Activated CD4-positive, CD25-positive, alpha-beta regulatory T cell treated with anti-CD3 and anti-CD28 coated beads, Interleukin-2, amount 50 U/mL, for 16 hours (primary cell): ENCODE measurements at places on chromosomes 7 and 10.

DNA sequence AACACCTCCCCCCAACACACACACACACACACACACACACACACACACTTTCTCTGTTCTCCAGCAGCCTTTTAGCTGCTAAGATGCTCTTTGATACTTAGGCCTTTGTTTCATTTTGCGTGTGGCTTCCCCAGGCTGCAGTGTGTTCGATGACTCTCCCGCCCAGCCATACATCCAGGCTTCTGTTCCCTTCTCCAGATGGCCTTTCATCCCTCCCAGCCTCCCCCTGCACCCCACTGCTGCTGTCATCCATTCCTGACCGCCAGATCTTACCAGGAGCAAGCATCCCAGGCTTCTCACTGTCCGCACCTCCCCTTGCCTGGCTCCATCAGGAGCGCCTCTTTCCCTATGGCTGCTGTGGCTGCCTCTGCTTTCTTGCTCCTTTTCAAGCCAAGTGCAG is 77.8 kb upstream of the PPIF start:
- DNase-seq, result no peak

GRCh38 chr7:3605222-3605621 is 304.2 kb downstream of the SDK1 start:
- DNase-seq, result no peak

DNA sequence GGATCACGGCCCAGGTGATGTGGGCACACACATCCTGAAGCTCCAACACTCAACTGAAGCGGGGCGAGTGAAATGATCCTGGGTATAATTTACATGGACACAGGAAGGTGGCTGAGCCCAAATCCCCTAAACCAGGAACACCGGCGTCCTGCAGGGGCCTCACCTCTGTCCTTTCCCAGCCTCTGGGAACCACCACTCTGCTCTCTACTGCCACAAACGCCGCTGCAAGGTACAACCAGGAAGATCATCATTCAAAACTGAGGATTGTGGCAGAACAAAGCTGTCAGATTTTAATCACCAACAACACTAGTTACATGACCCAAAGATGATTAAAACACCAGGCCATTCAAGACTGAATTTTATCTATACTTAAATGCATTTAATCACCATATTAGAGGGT is 104.0 kb downstream of the DIP2C start:
- no peak for DNase-seq

GRCh38 chr10:230758-231157 is 95.5 kb downstream of the ZMYND11 start:
- DNase-seq, result no peak

- DNase-seq, result no peak
Measured at GRCh38 chr7:4225881-4226523, 456.1 kb upstream of the FOXK1 start.

DNA sequence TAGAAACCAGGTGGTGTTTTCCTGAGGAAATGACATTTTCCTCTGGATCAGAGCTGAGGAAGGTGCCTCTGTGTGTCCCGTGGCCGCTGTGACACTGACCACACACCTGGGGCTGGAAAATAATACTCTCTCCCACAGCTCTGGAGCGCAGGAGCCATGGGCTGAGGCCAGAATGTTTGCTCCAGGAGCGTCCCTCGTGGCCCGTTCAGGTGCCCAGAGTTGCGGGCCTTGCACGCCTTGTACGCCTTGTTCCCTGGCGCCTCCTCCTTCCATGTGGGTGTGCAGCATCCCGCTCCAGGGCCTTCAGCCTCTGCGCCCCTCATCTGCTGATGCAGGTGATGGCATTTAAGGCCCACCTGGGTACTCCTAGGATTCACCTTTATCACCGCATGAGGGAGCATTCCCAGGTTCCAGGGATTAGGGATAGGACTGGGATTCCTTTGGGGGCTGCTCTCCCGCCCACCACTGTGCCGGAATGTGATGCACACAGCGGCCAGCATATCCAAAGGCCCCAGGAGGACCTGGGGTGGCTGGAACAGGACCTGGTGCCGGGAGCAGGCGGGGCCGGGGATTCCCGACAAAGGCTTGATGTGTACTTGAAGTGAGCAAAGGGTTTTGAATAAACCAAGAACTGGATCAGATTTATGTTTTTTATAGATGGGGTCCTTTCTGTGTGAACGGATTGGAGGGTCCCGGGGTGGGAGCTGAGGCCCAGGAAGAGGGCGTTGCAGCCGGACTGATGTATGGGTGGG is 44.0 kb downstream of the PITRM1 start:
- DNase-seq, result no peak

DNA sequence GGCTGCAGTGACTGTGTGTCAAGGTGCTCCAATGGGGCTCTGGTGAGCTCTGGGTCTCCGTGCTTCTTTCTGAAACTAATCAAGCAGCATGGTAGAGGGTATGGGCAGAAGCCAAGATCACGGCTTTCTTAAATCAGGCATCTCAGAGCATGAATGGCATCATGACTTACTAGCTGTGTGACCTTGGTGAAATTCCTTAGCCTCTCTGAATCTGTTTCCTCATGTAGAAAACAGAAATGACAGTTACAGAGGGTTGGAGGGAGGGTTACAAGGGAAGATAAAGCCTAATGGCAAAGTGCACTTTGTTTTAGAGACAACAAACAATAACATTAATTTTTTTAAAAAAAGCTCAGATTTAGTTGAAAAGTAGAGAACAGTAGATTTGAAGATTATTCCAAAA is 34.9 kb downstream of the FRMPD2 start:
- no peak for DNase-seq

DNA sequence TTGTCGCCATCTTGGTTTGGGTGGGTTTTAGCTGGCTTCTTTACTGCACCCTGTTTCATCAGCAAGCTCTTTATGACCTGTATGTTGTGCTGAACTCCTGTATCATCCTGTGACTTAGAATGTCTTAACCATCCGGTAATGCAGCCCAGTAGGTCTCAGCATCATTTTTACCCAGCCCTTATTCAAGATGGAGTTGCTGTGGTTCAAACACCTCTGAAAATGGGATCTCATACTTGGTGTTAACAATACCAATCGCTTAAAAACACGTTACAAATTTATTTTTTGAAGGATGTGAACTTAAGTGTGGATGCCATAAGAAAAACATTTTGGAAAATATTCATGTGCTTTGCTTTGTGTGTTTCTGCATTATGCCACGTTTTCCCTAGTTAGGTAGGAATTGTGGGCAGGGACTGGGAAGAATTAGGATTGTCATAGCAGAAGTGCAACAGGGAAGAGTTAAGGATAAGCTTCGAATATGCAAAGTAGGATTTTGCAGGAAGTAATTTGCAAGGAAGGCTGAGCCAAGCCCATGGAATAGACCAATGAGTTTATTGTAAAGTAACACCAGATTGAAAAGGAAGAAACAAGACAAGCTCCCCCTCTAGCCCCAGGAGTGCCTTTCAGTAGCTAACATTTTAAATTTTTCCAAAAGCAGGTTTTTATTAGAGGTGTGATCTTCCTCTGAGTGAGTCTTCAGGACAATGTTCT is 56.4 kb downstream of the PRR15 start:
- DNase-seq, result no peak

GRCh38 chr7:37128327-37129034 is 320.2 kb downstream of the ELMO1 start:
- DNase-seq, result no peak

- no peak for DNase-seq
Measured at GRCh38 chr7:55590517-55591281, 18.4 kb upstream of the VOPP1 start.

- DNase-seq, result no peak
Measured at GRCh38 chr10:6465854-6466601, 114.0 kb downstream of the PRKCQ start.

DNA sequence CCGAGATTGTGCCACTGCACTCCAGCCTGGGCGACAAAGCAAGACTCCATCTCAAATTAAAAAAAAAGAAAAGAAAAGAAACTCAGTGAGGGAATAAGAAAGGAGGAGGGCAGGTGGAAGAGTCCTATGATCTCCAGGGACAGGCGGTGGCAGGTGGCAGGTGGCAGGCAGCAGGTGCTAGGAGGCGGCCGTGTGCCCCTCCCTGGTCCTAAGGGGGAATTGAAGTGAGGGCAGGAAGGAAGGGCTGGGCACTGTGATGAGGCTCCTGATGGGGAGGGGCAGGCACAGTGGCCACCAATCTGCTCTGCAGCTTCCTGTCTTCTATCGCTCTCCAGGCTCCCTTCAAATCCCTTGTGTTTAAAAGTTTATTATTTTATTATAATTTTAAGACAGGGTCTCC is 41.2 kb upstream of the UBE3C start:
- no peak for DNase-seq

DNA sequence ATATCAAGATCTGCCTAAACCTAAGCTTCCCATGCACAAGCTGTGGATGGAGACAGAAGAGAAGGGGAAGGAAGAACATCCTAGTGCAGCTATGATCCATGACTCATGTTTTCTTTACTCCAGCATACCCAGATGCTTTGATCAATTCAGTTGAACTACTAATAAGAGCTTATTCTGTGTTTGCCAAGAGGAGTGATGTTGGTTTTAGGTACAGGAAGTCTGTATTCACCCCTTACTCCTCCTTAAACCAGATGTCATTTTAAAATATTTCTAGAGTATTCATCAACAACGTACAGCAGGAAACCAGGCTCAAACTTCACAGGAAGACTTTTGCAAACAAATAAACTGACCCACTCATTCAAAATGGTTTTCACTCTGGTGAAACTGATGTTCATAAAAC is 29.2 kb downstream of the PANK1 start:
- DNase-seq, result no peak

GRCh38 chr10:5830629-5831445 is 17.6 kb upstream of the GDI2 start:
- no peak for DNase-seq

DNA sequence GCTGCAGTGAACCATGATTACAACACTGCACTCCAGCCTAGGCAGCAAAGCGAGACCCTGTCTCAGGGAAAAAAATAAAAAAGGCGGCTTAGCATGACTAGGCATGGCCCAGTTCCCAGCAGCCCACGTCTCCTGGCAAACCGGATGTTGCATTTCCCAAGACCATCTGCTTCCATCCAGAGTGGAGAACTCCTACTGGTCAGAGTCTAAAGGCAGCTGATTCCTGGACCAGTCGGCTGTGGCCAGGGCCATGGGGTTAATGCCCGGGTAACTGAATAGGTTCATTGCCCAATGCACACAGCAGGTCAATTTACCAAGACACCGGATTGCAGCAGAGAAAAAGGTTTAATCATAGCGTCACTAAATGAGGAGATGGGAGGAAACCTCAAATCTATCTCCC is 133.1 kb downstream of the MYL10 start:
- DNase-seq, result no peak

DNA sequence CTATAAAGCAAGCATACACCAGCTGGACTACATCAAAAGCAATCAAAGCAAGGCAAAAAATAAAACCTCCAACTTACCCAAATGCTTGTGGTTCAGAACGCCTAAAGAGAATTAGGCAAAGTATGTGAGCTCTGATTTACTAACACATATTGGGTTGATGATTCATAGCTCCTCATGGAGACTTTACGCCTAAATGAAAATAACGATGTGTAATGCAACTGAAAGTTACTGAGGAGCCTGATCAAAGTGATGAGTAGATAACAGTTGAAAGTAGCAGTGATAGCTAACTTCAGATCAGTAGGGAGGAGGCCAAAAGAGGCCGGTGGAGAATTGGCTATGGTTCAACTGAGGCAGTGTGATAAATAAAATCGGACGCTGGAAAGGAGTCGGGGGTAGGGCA is 85.0 kb downstream of the MPP7 start:
- DNase-seq, result no peak

DNA sequence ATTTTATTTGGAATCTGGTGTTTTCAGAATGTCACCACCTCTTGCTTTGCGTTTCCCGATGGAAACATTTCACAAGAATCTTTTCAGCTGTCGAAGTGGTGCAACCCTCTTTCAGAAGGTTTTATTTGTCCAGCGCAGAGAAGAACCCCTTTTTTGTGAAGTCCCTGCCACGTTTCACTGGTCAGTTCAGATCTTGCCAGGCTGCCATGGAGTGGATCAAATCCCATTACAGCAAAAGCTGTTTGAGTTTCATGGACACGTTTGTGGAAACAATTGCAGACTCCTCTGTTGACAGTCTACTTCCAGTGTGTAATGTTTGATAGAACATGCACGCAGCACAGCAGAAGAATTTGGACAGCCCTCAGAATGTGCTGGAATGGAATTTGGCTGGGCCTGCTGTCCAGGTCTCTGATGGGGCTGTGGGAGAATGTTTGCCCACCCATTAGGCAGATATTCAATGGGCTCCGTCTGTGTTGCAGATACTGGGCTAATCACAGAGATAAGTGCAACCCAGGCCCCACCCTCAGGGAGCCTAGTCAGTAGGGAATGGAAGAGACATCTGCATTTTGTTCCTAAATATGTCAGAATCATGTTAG is 143.2 kb downstream of the GRK5 start:
- DNase-seq, result no peak

GRCh38 chr10:77231375-77231774 is 406.2 kb downstream of the KCNMA1 start:
- no peak for DNase-seq

DNA sequence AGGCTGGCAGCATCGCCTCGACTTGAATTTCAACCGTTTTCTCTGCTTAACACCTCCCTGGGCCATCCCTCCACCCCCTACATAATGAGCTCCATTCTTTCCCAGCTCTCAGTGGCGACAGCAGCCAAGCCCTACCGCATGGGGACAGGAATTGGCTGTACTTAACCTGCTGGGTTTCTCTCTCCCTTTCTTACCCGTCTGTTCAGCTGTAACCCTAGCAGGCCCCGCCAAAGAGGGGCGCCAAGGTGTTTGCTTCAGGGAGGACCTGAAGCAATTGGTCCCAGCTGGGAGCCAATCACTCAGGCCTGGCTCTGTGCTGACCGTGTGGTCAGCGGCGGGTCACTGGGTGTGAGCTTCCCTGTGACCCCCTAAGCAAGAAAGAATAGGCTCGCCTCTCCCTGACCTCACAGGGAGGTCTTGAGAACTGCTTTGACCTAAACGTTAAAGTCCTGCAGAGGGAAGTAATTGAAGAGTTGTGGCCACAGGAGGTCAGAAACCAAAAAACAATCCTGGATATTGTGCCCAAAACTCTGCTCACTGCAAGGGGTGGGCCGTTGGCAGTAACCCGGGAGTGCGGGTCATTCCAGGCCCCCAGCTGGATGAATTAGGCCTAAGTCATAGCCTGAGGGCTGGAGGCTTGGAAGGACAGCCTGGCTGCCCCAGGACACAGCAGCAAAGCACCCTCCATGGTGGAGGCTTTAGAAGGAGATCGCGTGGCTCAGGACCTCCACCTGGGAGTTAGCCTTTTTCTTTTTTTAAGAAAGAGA is 114.6 kb downstream of the ITIH5 start:
- DNase-seq, result no peak

- no peak for DNase-seq
Measured at GRCh38 chr10:6783471-6783870, 203.4 kb upstream of the PRKCQ start.
